ENCODE measurements at places on chromosomes 5 and 9. TPM values are rescaled to one million over a fixed set of nuclear protein-coding genes. Genes with fewer than 3 reads are reported as not detected.

The CCDC183 gene
- 0.43 TPM for total RNA-seq

The IL17B gene
- not detected for total RNA-seq

The POU5F2 gene
- total RNA-seq, result 0.27 TPM

The IL13 gene
- 0.72 TPM for total RNA-seq

The GFI1B gene
- total RNA-seq, result not detected

DNA sequence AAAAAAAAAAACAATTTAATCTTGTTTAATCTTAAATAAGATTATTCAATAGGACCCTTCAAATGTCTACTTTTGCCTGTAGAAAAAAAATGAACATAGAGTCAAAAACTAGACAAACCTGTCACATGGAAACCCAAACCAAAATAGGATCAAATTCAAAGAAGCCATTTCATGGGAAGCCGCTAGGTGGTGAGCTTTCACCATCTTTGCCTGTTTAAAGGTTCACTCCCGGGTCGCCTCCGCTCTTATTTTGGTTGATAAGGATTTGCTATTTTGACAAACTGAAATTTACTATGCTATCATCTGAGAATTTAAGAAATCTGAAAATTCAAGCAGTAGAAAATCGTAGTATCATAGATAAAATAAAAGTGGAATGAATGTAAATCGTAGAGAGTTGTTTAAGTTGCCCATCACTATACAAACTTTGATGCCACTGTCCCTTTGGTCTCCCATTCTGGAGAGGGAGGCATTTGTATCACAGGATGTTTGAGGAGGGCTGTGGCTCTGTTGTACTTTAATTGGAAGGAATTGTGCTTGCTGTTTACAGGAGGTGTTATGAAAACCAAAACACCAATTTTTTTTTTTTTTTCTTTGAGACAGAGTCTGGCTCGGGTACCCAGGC lies 43.5 kb upstream of the DNAH5 start:
- DNase-seq, result peak; percentile 14
- no peaks in the 10 kb centered on the region for H3K36me3 ChIP-seq
- no peak overlapping the region for H3K27ac ChIP-seq

DNA sequence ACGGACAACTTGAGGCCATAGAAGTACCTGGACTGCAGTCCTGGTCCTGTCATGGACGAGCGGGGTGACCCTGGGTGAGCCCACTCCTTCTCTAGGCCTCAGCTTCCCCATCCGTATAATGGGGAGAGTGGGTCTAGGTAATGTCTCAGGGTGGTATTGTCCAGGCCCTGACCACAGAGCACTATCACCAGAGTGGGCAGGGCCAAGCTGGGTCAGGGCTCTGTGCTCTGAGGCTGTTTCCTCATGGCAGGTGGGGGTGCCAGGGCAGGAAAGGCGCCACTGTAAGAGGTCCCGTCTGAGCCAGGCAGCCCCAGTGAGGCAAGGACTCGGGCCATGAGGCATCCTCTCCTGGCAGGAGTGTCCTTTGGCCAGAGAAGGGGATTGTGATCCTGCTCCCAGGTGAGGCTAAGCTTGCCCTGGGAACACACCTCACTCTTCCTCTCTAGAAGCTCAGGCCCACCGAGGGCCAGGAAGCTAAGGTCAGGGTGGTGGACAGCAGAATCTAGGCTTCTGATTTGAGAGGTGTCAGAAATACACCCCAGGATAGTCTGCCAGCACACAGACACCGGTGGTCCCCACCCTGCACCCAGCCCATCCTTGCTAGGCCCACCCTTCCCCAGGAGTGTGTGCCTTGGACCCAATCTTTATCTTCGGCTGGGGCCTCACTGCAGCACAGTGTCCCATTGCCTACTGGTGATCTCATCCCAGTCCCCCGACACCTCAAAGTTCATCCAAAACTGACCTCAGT lies 1.5 kb upstream of the MYOZ3 start:
- peaks cover 2% of the 10 kb centered on the region for H3K4me1 ChIP-seq
- H3K36me3 ChIP-seq, result no peaks in the 10 kb centered on the region
- H3K27me3 ChIP-seq, result no peaks in the 10 kb centered on the region
- DNase-seq, result no peak
- no peak overlapping the region for H3K27ac ChIP-seq

GRCh38 chr5:84816746-84817547 lies 432.3 kb upstream of the EDIL3 start:
- H3K27ac ChIP-seq, result no peak overlapping the region
- DNase-seq, result no peak
- no peaks in the 10 kb centered on the region for H3K4me1 ChIP-seq
- no peaks in the 10 kb centered on the region for H3K27me3 ChIP-seq
- no peaks in the 10 kb centered on the region for H3K36me3 ChIP-seq

GRCh38 chr9:4238522-4238921 lies 61.3 kb downstream of the GLIS3 start:
- peak overlapping the region; percentile 71 for H3K27ac ChIP-seq
- H3K36me3 ChIP-seq, result peaks cover 7% of the 10 kb centered on the region
- H3K4me1 ChIP-seq, result peaks cover 50% of the 10 kb centered on the region
- no peak for DNase-seq

- no peaks in the 10 kb centered on the region for H3K4me1 ChIP-seq
- no peaks in the 10 kb centered on the region for H3K36me3 ChIP-seq
- H3K4me3 ChIP-seq, result no peak overlapping the region
- H3K27ac ChIP-seq, result no peak overlapping the region
- no peaks in the 10 kb centered on the region for H3K27me3 ChIP-seq
Measured at GRCh38 chr5:150114773-150115408, 28.5 kb upstream of the CSF1R start.

DNA sequence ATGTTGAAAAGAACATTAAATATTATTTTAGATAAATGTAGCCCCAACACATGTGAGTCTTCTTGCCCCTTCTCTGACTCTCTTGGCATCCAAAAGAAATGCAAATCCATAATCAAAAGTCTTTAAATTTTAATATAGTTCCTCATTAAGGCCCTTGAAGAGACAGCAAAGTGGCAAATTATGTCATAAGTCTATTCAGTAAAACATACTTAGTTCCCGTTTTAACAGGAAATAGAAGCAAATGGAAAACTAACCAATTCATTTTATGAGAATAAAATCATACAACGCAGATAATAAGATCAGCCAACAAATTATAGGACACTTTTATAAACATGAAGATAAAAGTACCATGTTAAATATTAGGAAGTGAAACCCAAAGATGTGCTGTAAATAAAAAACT lies 20.1 kb upstream of the IFNB1 start:
- no peak overlapping the region for H3K4me3 ChIP-seq
- peaks cover 12% of the 10 kb centered on the region for H3K36me3 ChIP-seq
- no peaks in the 10 kb centered on the region for H3K27me3 ChIP-seq
- H3K4me1 ChIP-seq, result peaks cover 22% of the 10 kb centered on the region

- H3K27me3 ChIP-seq, result peaks cover 23% of the 10 kb centered on the region
- H3K4me3 ChIP-seq, result no peak overlapping the region
- no peaks in the 10 kb centered on the region for H3K36me3 ChIP-seq
- no peak overlapping the region for H3K27ac ChIP-seq
- DNase-seq, result no peak
- no peaks in the 10 kb centered on the region for H3K4me1 ChIP-seq
Measured at GRCh38 chr5:137221943-137222342, 277.2 kb downstream of the SPOCK1 start.

GRCh38 chr5:102971676-102972293 lies 148.2 kb downstream of the GIN1 start:
- no peak overlapping the region for H3K4me3 ChIP-seq
- no peaks in the 10 kb centered on the region for H3K4me1 ChIP-seq
- H3K27me3 ChIP-seq, result no peaks in the 10 kb centered on the region
- H3K27ac ChIP-seq, result no peak overlapping the region

DNA sequence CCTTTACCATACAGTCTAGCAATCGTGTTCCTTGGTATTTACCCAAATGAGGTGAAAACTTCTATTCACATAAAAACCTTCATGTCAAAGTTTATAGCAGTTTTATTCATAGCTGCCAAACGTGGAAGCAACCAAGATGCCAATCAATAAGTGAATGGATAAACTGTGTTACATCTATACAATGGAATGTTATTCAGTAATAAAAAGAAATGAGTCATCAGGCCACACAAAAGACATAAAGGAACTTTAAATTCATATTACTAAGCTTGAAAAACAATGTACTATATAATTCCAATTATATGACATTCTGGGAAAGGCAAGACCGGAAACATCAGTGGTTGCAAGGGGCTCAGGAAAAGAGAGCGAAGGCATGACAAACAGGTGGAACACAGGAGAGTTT lies 679.9 kb downstream of the ISL1 start:
- DNase-seq, result no peak
- no peak overlapping the region for H3K27ac ChIP-seq
- no peak overlapping the region for H3K4me3 ChIP-seq

DNA sequence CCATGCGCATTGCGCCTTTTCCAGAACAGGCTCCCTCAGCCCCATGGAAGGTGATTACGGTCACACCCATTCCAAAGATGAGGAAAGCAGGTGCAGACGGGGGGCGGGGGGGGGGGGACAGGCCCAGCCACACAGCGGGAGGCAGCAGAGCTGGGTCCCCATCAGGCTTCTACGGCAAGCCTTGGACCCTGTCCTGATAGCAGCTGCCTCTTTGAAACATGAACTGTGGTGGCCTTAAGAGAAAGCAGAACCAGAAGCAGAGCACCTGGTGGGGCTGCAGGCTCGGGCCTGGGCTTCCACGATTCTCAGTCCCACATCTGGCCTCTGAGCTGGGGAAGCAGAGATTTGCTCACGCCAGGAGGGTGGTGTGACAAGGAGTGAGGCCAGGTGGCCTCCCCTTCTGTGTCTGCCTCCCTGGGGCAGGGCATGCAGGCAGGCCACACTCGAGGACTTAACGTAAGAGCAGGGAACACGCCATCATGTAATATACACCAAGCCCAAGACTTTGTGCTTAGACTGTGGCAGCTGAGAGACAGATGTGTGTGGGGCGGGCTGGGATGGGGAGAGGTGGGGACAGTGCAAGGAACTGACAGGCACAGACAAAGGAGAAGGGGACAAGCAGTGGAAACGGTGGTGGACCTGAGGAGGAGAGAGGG lies 14.2 kb upstream of the PHYKPL start:
- no peaks in the 10 kb centered on the region for H3K36me3 ChIP-seq
- H3K4me3 ChIP-seq, result no peak overlapping the region
- no peak overlapping the region for H3K27ac ChIP-seq
- H3K4me1 ChIP-seq, result peaks cover 12% of the 10 kb centered on the region
- H3K27me3 ChIP-seq, result no peaks in the 10 kb centered on the region

GRCh38 chr9:37422289-37423104 lies at the start of gene GRHPR:
GRHPR (plus strand) TSS chr9:37422696; CDS start chr9:37422751, 55 bp downstream.
- H3K27ac ChIP-seq, result peak within 1 kb of the TSS; percentile 95
- H3K4me3 ChIP-seq, result peak within 1 kb of the TSS; percentile 94
- peaks cover 24% of the 10 kb centered on the region for H3K4me1 ChIP-seq
- DNase-seq, result peak; percentile 93
- peaks cover 13% of the 10 kb centered on the region for H3K36me3 ChIP-seq
- no peaks in the 10 kb centered on the region for H3K27me3 ChIP-seq

DNA sequence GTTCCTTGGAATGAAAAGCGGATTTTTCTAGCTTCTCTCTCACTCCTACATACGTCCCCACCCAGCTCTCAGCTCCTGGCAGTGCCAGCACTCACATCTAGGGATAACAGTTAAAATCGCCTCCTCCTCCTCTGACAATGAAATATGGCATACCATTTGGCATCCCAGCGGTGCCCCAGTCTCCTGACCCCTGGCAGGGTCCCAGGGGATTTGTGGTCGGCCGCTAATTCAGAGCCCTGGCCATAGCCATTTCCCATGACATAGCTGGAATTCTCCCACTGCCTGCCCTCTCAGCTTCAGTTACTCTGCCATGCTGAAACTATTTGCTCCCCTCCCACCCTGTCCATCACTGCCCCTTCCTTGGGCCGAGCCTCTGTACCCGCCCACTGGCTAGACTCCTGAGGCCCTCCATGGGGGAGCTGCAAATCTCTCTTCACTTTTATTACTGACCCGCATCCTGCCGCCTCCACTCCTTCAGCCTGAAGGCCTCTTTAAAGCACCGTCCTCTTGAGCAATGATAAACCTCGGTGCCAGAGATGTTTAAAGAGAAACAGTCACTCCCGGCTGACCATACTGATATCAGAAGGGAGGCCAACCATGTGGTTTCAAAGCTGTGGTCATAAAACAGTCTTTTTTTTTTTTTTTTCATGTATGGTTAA lies 139.8 kb downstream of the SLIT3 start:
- no peak for DNase-seq
- no peak overlapping the region for H3K4me3 ChIP-seq

- H3K4me3 ChIP-seq, result no peak overlapping the region
- H3K4me1 ChIP-seq, result peaks cover 11% of the 10 kb centered on the region
- DNase-seq, result no peak
- H3K36me3 ChIP-seq, result peaks cover 16% of the 10 kb centered on the region
Measured at GRCh38 chr9:131927091-131927490, 152.6 kb downstream of the MED27 start.

- peaks cover 9% of the 10 kb centered on the region for H3K36me3 ChIP-seq
- peak overlapping the region; percentile 98 for H3K27ac ChIP-seq
- peak overlapping the region; percentile 73 for H3K4me3 ChIP-seq
- H3K4me1 ChIP-seq, result peaks cover 43% of the 10 kb centered on the region
- DNase-seq, result peak; percentile 88
Measured at GRCh38 chr9:91193658-91194391, 167.9 kb downstream of the AUH start.

DNA sequence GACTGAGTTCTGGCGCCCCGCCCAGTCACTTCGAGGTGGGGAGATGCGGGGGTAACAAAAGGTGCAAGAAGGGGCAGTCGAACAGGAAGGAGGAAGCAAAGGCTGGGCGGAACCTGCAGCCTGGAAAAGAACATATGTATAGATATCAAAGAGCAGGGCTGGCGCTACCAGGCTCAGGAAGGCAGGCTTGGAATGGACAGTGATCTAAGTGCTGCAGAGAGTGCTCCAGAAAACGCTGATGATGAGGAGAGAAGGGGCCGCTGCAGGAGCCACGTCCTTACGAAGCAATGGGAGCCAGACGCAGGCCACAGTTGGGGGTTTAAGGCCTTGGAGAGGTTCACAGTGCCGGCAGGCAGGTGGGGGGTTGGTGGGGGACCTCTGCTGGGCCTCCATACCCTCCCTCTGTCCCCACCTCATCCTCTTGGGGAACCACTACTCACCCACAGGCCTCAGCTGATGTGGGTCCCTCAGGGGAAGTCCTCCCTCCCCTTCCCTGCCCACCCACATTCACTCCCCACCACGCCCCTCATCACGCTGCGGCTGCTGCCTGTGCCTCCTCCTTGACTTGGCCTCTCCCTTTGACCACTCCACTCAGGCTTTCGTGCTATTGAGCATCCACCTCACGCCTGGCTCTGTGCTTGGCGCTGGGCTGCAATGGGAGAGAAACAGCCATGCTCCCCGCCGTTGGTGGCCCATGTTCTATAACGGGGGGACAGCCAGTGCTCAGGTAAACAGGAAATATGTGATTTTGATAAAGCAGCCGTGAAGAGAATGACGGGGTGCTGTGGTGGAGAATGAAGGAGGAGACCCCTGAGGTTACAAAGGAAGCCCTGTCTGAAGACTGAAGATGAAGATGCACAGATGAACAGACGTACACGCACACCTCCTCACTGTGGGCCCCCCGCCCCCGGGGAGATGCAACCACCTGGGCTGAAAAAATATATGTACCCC lies 40.5 kb upstream of the RPL26L1 start:
- H3K4me1 ChIP-seq, result peaks cover 17% of the 10 kb centered on the region
- no peaks in the 10 kb centered on the region for H3K27me3 ChIP-seq
- peak overlapping the region; percentile 69 for H3K4me3 ChIP-seq
- peaks cover 9% of the 10 kb centered on the region for H3K36me3 ChIP-seq
- DNase-seq, result peak; percentile 28
- peak overlapping the region; percentile 83 for H3K27ac ChIP-seq
